ENCODE measurements at places on chromosomes 11 and 22.

DNA sequence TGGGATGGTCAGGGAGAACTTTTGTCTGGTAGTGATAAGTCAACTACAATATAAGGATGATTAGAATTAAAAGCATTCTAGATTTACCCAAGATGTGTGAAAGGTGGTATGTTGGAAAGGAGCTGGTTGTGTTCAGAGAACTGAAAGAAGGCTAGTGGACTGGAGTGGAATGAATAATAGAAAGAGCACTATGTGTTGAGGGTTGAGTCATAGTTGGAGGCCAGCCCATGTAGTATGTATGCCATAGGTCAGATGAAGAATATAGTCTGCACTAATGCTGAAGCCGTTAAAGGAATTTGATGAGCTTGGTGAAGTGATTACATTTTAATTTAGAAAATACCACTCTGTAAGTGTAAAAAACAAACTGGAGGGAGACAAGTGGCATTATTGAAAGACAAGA is 514.1 kb downstream of the CNTN5 start:
- DNase-seq = no peak

DNA sequence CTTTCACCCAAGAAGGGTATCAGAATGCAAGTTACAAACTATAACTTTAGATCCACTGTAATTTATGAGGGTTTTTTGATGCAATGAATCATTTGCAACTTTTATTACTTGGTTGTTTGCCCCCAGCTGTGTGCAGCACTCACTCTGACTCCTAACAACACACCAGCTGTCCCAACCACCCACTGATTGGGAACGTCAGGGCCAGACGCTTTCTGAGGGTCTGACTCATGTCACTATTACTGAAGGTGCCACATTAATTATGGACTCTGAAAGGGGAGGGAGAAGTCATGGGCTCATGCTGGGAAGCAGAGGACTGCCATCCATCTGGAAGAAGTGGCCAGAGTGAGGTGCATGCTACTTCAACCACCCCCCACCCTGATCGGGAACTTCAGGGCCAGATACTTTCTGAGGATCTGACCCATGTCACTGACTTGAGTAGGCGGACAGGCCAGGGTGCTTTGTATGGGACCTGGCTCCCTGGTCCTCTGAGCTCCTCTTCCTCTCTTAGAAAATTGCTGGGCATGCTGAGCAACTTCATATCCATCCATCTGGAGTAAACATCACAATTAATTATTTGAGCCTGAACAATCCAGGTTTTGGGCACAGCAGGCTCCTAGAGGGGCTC is 44.9 kb upstream of the DRD2 start:
- no peak for DNase-seq

DNA sequence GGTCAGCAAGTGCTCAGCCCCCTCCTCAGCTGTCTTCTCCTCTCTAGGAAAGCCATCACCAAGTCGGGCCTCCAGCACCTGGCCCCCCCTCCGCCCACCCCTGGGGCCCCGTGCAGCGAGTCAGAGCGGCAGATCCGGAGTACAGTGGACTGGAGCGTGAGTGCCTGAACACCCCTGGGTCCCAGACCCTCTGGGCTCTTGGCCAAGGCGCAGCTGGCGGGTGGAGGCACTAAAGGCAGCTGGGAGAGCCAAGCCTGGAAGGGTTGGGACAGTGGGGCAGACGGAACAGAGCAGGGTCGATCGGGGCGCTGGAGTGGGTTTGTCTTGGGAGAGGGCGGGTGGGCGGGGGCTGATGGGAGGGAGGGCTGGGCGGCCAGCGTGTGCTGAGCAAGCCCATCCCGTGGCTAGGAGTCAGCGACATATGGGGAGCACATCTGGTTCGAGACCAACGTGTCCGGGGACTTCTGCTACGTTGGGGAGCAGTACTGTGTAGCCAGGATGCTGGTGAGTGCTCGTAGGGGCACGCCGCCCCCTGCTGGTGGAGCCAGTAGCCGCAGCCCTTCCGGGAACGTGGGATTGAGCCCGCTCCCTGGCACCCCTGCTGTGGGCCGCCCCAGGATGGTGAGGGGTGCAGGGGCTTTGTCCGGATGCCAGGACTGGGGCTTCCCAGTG is 14.1 kb upstream of the MDK start:
- peak; percentile 68 for DNase-seq

DNA sequence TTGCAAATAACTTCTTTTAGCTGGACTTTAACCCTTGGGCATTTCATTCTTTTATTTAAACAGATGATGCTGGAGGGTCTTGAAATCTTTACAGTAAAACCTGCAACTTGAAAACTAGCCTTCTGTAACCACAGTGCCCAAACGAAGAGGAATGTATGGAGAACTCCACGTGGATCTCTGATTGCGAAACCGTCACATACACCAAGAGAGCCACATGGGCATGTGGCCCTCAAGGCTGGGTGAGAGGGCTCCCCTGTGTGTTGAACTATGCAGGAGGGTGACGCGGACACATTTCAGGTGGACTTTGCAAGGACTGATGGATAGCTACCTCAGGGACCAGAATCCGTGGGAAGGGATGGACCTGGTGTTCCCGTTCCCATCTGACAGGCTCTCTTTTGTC is 30.6 kb downstream of the FAM118A start:
- DNase-seq = no peak

GRCh38 chr11:58576887-58577471 is 1.3 kb upstream of the LPXN start:
- no peak for DNase-seq

DNA sequence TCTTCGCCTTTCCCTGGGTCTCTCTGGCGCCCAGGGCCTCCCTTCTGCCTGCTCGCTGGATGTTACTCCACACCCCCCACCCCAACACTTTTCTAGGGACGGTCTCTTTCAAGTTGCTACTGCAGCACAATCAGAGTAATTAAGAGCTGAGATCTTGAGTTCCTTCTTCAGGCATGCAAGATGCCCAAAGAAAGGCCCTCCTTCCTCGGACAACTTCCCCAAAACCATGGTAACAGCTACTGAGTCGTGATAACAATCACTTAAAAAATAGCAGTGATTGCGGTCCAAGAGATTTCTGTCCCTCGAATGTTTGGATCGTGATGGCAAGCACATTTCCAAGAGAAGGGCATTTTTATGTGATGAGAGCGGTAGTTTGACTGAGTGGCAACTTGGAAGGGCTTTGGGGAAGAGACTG is 638 bp upstream of the TENM4 start:
- no peak for DNase-seq

- no peak for DNase-seq
Observed at GRCh38 chr11:2213384-2213842, 41.8 kb upstream of the TH start.

GRCh38 chr11:86582898-86583297 is 89.5 kb downstream of the ME3 start:
- DNase-seq = no peak

GRCh38 chr11:12430351-12430750 is 53.0 kb downstream of the PARVA start:
- no peak for DNase-seq

DNA sequence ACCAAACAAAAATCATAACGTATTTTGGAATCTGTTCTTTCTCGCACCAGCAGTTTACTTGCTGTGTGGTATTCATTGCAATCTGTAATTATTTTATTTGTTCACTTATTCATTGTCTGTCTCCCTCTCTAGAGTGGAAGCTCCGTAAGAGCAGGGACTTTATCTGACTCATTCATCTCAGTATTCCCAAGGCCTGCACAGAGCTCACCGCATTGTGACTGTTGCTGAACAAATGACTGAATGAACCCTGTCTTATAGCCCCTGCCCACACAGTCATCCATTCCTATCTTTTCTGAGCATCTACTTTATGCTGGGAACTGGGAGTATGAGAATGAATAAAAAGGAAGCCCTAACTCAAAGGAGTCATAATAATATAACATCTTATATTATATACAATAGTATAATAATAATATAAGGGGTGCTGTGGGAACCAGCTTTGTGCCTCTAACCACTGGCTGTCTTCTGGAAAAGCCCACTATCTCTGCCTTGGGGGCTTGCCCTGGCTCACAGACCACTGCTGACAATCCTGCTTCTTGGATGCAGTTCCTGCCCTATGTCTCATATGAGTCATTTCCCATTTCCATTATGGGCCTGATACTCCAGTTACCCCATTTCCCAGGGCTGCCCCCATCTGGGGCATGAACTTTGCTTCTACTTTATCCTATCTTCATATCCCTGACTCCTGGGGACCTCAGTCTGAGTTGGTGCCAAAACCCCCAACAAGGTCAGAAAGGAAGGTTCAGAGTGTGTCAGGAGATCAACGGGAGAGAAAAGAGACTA is 11.0 kb downstream of the XRRA1 start:
- no peak for DNase-seq

Data from pancreas (tissue), 10 donors.